ENCODE measurements at places on chromosomes 4 and X.
A peak's percentile ranks its signal among the peaks of the same experiment; 100 is the strongest.

- no peak for DNase-seq
Observed at GRCh38 chr4:23878912-23879732, 10.7 kb downstream of the PPARGC1A start.

GRCh38 chr4:24795666-24796381, 451 bp downstream of the SOD3 start:
- DNase-seq, result no peak

- no peak for DNase-seq
Observed at GRCh38 chrX:45681891-45682290, 481.2 kb upstream of the DIPK2B start.

DNA sequence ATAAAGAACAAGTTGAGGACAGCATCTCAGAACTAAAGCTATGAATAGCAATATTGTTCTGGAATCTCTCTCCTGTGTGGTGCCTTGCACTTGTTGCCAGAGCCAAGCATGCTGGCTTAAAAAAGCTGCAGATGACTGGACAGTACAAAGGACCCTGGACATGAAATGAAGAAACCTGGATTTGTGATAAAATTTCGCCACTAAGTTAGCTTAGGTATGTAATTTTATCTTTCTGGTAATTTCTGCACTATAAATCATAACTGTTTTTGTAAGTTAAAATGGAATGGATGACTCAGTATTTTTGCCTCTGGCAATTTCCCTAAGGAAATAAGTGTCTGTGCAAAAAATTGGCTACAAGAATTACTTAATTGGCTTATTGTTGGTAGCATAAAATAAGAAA, 317.2 kb downstream of the CAMK2D start:
- DNase-seq, result no peak

- no peak for DNase-seq
Observed at GRCh38 chr4:130478406-130478805, 1382.5 kb downstream of the C4orf33 start.

GRCh38 chr4:77045490-77045889, 30.3 kb downstream of the CCNI start:
- DNase-seq, result no peak

DNA sequence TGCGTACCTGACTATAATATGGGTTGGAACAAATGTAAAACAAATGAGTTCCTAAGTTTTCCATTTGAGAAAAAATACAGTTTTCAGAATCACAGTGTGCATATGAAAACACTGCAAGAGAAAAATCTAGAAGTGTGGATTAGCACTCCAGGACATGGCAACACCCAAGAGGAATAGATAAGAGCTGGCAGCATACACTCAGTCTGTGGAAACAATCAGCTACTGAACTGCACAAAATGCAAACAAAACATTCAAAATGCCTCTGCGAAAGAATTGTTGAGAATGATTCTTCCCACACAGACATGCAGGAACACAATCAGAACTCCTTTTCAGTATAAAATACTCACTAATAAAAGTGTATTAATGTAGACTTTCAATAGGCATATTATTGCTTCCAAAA, 39.9 kb downstream of the ATP8A1 start:
- DNase-seq, result no peak

- DNase-seq, result no peak
Observed at GRCh38 chr4:7906171-7906701, 33.4 kb downstream of the AFAP1 start.

DNA sequence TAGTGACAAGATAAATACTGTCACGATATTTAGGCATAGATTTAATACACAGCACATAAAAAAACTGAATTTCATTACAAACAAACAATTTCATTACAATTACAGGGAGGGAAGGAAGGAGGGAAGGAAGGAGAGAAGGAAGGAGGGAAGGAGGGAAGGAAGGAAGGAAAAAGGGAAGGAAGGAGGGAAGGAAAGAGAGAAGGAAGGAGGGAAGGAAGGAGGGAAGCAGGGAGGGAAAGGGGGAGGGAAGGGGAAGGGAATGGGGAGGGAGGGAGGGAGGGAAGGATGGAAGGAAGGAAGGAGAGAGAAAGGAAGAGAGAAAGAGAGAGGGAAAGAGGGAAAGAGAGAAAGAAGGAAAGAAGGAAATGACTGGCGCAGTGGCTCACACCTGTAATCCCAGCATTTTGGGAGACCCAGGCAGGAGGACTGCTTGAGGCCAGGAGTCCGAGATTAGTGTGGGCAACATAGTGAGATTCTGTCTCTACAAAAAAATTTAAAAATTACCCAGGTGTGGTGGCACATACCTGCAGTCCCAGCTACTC, 64.6 kb downstream of the FBXW7 start:
- DNase-seq, result no peak

- DNase-seq, result no peak
Observed at GRCh38 chrX:31893525-31893924, 821.7 kb upstream of the FTHL17 start.

GRCh38 chrX:72641611-72642010, 69.0 kb upstream of the HDAC8 start:
- no peak for DNase-seq

GRCh38 chr4:140448830-140449229, 21.4 kb upstream of the CLGN start:
- DNase-seq, result no peak

DNA sequence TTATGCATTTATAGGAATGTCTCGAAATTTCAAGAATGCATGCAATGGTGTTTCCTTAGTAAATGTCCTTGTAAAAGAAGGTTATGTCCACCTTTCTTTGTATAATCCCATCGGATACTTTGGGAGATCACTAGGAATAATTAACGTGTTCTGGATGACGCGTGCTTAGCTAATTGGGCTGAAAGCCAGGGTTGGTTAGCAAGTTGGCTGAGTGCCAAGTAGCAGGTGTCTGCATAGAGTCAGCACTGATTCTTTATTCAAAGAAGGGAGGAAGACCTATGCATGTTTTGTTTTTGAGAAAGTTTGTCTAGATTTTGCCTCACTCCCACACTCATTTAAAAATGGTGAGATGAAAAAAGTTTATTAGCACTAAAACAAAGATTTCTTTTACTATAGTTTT, 144.6 kb downstream of the SOX3 start:
- DNase-seq, result no peak

- DNase-seq, result no peak
Observed at GRCh38 chr4:111572470-111572869, 572.8 kb upstream of the FAM241A start.

- no peak for DNase-seq
Observed at GRCh38 chr4:161336016-161336530, 827.7 kb downstream of the FSTL5 start.

GRCh38 chr4:41661442-41662076, 87.0 kb downstream of the PHOX2B start:
- peak; percentile 9 for DNase-seq

DNA sequence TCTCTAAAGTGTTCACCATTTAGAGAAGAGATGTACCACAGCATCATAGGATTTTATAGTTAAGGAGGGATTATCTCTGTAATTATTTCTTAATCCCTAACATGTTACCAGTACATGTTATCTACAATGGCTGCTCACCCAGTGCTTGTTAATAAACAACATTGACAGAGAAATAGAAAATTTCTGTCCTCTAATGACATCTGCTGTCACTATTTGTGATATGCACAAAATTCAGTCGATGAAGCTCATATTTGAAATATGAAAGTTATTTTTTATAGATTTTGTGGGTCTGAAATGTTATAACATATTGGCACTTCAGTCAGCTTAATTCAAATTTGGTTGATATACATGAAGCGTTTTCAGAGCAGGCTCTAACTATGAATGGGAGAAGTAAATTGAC, 48.8 kb upstream of the GRXCR1 start:
- no peak for DNase-seq

GRCh38 chr4:4658052-4658451, 116.2 kb upstream of the STX18 start:
- DNase-seq, result no peak

- no peak for DNase-seq
Observed at GRCh38 chrX:85024044-85024443, 20.4 kb downstream of the APOOL start.

DNA sequence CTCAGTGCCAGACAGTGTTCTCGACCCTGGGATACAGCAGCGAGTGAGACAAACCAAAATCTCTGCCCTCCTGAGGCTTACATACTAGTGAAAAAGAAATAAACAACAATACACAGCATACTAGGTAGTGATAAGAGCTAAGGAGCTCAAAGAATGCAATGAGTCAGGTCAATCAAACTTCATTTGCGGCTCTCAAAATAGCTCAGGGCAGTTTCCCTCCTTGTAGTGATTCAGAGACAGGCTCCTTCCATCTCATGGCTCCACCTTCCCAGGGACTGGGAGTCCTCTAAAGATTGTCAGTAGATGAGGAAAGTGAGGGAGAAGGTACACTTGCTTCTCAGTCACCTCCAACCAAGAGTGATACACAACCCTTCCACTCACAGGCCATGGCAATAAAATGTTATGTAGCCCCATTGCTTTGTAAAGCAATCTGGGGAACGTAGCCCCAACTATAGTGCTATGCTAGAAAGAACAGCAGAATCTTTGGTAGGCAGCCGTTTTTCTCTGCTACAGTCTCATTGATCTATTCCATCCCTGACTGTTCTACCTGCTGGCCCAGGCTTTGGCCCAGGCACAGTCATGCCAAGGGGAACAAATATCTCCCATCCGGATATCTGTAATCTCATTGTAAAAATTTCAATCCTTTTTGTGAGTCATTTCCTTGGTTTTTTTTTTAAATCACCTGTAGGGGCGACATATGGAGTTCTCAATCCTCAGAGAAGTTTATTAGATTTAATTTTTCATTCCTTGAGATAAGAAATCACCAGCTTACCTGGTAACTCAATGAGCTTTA, 183.1 kb upstream of the S100G start:
- DNase-seq, result no peak

GRCh38 chr4:57040510-57040909, 61.8 kb downstream of the POLR2B start:
- no peak for DNase-seq

GRCh38 chr4:4766564-4766963, 92.9 kb upstream of the MSX1 start:
- DNase-seq, result no peak

- no peak for DNase-seq
Observed at GRCh38 chr4:183132081-183132480, 33.0 kb downstream of the WWC2 start.

DNA sequence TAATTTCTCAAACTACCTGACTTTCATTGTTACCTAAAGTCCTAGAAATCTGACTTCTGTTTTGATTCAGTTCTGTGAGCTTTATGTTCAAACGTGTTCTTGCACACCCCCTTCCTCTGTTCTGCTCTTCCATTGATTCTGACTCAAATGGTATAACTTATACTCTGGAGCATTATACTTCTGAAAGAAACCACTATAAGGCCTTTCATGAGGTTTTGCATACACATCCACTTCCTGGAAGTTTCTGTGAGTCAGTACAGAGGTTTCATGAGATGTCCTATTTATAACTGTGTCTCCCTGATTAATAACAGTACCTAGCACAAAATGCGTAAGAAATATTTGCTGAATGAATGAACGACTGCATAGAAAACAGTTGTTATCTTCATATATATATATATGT, 540.2 kb upstream of the CT83 start:
- no peak for DNase-seq

- no peak for DNase-seq
Observed at GRCh38 chrX:140744085-140744484, 34.5 kb downstream of the LINC00632 start.

DNA sequence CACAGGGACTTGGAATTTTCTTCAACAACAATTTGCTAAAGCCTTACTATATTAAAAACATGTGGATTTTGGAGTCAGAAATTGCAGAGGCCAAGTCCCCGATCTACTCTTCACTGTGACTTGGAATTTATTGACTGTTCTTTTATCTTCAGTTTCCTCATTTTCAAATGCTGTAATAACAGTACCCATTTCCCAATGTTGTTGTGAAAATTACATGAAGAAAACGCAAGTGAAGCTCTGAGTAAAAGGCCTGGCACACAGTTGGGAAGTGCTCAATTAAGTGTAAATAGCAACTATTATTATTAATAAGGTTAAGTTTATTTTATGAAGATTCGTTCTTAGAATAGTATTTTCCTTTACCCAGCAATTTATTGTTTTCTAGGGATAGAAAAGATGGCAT, 15.7 kb downstream of the STBD1 start:
- DNase-seq, result no peak

- DNase-seq, result no peak
Observed at GRCh38 chr4:6586715-6587325, 11.8 kb downstream of the MAN2B2 start.

DNA sequence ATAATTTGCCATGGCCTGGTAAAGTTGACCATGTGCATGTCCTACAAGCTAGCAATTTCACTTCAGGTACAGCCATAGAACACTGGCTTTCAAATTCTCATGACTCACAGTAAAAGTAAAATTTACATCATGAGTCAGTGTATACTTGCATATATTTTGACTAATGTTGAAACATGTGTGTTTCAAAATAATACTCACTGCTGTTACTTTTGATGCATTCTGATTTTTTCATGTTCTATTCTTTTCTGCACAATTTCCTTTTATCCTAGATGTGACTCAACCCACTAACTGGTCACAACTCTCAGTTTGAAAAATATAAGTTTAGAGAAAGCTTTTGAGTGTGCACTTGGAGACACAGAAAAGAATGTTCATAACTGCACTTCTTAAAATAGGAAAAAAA, 365.7 kb downstream of the FGF13 start:
- DNase-seq, result no peak

- no peak for DNase-seq
Observed at GRCh38 chr4:6734165-6734786, 18.3 kb downstream of the BLOC1S4 start.

GRCh38 chr4:186304866-186305505, 39.0 kb downstream of the F11 start:
- DNase-seq, result peak; percentile 6

DNA sequence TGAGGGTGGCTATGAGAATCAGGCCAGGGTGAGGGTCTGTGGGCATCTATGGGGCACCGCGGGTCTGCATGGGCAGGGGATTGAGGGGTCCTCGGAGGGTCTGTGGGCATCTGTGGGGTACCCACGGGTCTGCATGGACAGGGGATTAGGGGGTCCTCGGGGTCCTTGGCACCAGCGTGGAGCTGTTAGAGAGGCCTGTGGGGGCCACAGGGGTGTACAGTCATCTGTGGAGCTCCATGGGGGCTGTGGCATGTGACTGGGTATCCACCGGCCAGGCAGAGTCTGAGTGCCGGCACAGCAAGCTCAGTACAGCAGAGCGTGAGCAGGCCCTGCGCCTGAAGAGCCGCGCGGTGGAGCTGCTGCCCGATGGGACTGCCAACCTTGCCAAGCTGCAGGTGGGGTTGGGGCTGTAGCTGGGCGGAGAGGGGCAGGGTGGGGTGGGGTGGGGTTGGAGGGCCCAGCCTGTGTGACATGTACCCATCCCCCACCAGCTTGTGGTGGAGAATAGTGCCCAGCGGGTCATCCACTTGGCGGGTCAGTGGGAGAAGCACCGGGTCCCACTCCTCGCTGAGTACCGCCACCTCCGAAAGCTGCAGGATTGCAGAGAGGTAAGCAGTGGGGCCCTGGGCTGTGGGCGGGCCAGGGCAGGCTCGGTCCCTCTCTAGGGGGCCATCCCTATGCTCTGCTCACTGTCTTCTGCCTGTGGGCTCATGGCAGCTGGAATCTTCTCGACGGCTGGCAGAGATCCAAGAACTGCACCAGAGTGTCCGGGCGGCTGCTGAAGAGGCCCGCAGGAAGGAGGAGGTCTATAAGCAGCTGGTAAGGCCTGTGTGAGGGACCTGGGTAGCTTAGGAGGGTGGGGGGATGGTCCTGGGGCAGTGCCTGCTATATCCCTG, 12.9 kb downstream of the CCDC22 start:
- no peak for DNase-seq

- DNase-seq, result no peak
Observed at GRCh38 chrX:37755025-37755424, 24.8 kb upstream of the CYBB start.

Measured in substantia nigra (tissue), 51 donors.